ENCODE measurements at places on chromosomes 2 and 18.

DNA sequence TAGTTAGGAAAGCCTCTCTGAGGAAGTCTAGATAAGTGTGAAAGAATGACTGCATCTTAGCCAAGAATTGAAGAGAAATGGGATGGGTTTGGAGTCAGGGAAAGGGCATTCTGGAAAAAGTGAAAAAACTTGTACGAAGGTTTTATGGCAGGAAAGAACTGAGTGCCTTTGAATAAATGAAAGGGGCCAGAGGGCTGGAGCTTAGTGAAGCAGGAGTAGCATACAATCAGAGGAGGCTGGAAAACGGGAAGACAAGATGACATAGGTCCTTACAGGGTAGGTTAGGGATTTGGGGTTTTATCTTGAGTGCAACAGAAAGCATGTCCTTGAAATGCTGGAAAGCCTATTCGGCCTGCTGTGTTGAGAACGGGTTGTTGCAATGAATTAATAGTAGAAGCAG, 152.6 kb upstream of the RND3 start:
- no peak for DNase-seq

GRCh38 chr18:27712066-27712465, 464.9 kb downstream of the CDH2 start:
- DNase-seq: no peak

DNA sequence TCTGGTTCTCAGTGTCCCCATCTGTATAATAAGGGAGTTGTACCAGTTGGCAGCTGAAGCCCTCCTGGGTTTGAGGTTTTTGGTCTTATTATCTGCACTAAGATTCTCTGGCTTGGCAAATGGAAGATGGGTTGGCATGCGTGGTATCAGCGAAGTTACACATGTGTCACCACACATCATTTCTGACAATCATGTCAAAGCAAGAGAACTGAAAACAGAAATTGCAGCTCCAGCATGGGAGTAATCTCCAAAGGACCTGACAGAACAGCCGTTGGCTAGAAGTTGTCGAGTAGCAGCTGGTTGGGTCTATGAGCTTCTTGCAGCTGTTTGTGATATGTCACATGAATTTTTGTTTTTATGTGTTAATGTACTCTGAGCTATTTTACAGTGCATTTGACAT, 317.4 kb downstream of the SLC4A3 start:
- DNase-seq: no peak

DNA sequence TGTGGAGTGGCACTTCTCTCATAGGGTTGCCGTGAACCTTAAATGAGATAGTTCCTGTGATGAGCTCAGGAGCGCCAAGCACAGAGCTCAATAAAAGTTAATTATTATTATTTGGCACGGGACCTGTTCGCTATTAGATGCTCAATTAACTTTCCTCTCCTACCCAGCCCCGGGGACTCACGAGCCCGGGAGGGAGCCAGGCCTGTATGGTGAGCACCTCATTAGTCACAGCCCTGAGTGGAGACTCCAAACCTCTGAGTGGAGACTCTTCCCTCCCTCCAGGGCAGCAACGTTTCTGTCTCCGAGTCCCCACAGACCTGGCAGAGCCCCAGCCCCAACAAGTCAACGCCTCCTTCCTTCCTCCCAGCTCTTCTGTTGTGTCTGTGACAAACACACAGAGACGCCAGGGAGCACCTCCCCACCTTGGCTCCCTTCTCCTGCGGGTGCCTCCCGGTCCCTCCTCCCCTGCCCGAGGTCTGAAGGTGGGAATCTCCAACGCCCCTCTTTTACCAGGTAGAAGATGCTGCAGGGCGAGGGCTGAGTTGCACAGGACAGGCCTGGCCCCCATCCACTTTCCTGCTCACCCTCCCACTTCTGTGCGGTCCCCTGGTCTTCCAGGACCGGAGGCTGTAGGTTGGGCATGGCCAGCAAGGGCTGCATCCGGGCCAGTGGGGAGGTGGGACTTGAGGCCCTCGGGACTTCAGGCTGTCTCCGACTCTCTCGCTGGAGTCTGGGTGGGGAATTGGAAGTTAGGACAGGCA, 52.7 kb upstream of the ODC1 start:
- DNase-seq: peak; percentile 86

DNA sequence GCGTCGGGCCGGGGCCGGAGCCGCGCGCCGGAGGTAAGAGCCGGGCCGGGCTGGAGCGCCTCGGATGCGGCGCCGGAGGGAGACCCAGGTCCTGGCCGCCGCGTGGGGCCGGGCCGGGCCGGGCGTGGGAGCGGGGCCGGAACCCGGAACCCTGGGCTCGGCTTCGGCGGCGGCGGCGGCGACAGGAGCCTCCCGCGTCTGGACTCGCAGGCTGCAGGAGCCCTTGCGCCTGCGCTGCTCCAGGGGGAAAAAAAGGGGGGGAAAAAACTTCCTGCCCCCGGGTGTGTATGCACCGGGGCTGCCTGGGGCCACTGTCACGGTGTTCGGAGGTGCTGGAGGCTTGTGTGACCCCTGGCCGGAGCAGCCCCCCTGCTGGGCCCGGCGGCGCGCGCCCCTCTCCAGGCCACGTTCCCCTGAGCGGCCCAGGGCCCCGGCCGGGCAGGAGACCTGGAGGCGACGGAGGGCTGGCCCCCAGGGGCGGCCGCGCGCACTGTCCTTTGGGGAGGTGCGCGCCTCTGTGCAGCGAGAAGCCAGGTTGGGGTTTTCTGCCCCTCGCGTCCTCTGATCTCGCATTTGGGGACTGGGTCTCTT, 864 bp downstream of the KLHL29 start:
- DNase-seq: peak; percentile 45

DNA sequence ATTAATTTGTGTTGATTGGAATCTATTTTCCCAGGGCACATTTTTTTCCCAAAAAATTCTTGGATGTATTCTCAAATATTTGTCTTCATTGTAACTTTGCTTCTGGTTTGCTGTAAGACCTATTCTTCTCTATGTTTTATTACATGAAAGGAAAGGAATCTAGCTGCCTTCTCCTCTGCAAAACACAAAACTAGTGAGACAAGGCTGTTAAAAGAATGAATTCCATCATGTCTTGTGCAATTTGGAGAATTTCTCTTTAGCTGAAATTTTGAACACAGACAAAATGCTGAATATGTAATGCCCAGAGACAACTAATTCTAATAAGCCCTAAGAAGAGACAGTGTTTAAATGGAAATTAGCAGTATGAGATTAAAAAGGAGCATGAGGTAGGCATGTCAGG, 275.9 kb downstream of the CDH20 start:
- no peak for DNase-seq

DNA sequence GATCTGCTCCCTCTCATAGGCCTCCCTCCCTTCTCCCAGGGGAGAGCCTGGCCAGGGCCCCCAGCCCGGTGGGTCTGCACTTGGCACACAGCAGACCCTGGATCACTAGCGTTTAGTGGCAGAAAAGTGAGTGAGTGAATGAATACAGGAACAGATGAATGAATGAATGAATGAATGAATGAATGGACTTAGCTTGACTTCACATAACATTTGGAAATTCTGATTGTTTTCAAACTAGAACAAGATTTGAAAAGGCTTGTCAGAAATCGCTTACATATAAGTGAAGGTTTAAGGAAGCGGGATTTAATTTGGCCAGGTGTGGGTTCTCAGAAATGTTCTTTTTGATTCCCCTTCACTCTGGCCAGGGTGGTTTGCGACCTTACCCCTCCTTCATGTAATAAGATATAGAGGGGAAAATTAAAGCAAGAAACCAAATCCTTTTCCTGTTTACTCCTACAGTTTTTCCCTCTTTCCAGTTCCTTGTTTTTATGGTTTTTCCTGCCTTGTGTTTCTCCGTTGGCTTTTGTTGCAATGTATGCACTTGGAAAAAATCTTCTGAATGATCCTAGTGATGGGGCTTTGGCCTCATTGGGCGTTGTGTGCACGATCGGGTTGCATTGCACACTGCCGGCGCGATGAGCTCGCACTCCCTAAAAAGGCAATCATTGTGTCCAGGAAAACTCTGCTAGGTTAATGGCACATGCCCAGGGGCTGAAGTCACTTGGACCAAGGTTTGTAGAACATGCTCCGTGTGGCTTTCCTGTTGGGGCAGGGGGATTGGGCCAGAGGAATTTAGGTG, 16.4 kb downstream of the LRRFIP1 start:
- no peak for DNase-seq

- DNase-seq: no peak
Observed at GRCh38 chr2:197306024-197306695, 4.4 kb downstream of the ANKRD44 start.

GRCh38 chr2:70094171-70094977, 7.1 kb downstream of the PCBP1 start:
- DNase-seq: no peak

DNA sequence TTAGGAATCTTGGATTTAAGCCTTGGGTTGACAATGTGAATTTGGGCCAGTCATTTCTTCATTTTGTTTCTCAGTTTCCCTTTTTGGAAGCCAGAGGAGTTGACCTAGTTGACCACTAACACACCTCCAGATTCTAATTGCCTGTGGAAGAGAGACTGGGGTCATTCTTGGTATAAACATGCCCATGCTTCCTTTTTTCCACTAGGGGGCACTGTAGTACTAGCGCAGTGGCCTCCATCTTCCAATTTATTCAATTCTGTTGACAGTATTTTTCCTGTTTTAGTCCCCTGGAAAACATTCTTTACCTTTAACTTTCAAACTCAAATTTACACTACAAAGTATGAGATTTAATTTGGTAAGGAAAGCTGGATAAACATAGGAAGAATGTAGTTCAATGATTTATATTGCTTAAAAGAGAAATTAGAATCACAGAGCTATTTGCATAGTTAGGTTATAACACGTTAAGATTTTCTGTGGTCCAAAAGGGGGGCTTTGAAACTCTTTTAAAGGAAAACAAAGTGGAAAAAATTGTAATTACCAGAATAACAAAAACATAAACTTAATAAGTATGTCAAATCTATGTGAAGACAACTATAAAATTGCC, 57.5 kb upstream of the AGPS start:
- peak; percentile 76 for DNase-seq

All from ELR (cell line).